ENCODE measurements at places on chromosomes 1 and 21.

DNA sequence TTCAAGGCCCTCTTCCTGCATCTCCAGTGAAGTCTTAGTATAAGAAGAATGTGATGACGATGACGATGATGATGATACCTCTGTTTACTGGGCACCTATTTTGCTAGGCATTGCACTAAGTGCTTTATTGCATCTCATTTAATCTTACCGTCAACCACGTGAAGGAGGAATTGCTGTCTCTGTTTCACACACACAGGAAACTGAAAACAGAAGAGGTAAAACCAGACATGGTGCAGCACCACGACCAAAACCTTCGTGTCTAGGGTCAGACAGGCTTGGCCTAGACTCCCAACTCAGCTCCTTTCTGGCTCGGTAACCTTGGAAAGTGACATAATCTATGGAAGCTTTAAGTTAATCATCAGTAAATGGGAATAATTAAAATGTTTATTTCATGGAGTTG, 20.7 kb upstream of the KCNA2 start:
- no peak for DNase-seq

- DNase-seq, result no peak
Measured at GRCh38 chr1:50610563-50610962, 187.3 kb upstream of the DMRTA2 start.

DNA sequence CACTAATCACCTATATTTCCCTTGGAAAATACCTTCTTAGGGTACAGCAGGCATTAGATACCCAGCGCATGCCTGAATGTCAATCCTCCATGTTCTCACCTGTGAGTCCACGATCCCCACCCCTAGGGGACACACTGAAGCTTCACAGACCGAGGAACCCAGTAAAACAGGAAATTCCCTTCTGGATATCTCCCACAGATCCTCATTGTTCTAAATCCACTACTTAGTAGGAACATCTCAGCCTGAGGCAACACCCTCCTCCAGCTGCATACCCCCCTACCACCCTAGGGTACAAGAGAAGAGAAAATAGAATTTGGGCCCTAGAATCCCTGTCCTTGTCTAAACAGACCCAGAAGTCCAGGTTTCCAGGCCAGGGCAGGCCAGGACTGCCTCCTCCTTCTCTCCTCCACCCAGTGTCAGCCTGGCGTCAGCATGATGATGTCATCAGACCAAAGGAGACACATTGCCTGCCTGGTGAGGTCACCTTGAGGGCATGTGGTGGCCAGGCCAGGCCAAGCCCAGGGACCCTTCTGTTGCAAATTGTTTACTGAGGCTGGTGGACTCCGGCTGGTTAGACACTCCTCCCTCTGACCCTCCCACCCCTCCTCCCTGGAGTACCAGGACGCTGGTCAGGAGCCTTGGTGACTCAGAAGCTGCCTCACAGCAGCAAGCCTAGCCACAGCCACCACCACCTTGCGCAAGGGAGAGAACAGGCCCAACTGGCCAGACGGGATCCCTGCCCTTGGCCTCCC, 6.2 kb downstream of the NECTIN4 start:
- peak; percentile 92 for DNase-seq

GRCh38 chr1:97383797-97384196, 537.0 kb downstream of the DPYD start:
- no peak for DNase-seq

DNA sequence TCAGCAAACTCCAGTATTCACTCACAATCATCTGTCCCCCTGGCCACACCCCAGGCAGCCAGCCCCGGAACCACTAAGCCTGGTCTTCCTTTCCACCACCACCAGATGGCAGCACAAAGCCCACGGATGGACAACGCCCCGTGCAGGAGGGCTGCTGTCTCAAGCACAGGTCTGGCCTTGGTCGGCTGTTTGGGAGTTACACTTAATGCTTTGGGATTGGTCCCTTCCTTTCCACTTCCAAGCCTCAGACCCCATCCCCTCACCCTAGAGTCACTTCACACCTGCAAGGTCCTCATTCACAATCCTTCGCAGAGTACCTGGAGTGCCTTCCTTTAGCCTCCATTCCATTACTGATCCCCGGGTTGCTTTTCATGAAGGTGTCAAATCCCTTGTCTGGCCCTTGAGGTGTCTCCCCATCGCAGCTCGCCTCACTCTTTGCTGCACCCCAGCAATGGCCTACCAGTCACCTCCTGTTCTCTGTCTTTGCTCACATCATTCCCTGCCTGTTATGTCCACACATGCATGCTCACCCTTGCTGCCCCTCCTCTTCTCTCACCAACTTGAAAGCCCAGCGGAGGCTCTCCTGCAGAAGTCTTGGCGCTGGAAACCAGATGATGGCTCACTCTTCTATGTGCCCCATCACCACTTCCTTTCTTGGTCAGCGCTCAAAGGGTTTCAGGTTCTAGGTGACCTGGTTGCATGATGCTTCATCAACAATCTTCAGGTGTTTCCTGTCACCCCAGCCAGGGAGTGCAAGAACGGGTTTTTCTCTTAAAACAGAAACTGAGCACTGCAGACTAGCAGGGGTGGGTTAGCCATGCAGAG, 24.9 kb upstream of the KCNA2 start:
- peak; percentile 60 for DNase-seq

DNA sequence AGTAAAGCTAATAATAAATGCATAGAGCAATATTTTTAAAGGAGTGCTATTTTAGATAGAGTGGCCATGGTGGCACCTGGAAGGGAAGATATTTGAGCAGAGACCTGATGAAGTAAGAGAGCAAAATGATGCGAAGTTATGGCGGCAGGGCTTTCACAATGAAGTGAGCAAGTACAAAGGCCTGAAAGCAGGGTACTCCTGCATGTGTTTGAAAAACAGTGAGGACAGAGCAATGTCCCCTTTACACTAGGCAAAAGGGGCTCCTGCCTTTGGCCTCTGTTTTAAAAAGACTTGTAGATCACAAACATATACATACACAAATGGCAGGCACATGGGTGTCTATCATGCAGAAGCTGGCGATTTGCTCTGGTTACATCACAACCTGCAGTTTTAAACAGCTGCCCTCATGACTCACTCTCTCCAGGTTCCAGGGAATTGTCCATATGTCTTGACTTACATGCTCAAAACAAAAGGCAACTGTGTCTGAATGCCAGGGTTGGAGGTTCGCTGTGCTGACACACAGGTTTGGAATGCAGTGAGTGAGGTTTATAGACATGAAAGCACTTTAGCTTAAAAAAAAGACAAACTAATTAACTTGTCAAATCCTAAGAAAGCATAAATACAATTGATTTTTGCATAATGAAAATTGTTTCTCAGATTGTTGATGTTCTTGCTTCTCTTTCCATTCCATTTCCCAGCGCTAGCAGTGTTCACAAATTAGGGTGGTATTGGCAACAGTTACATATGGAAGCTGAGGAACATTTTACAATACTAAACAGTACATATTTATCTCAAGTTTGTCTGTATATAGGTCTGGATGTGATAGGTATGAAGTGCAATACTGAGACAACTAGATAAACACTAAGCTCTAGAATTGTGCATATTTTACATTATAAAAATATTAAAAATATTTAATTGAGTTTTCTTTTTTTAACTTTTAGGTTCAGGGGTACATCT, 313.9 kb downstream of the BARHL2 start:
- peak; percentile 29 for DNase-seq

GRCh38 chr1:66397192-66397591, 136.8 kb upstream of the SGIP1 start:
- DNase-seq, result no peak

DNA sequence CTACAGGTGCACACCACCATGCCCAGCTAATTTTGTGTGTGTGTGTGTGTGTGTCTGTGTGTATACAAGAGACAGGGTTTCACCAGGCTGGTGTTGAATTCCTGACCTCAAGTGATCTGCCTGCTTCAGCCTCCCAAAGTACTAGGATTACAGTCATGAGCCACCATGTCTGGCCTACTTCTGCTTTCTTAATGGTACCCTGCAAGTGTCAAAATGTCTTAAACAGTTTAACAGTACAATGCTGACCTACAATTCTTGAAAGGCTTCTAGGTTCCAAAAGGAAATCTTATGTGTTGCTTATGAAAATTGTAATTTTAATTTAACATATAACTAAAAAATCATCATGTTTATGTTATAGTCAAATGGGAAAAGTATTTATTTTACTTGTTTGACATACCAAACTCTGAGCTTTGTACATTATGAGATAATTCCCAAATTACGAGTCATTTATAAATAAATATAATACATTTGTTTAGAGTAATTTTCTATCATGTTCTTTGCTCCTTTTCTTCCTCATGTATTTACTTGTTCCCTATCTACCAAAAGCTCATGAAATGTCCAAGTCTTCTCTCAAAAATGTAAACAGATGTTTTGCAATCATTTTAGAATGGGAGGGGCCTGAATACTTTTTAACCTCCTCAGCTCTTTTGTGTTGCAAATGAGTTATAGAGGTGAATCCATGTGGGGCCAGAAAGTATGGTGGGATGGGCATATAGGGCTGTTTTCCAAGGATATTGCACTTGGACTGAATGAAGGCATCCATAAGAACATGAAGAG, 8.4 kb upstream of the VCAM1 start:
- DNase-seq, result no peak

DNA sequence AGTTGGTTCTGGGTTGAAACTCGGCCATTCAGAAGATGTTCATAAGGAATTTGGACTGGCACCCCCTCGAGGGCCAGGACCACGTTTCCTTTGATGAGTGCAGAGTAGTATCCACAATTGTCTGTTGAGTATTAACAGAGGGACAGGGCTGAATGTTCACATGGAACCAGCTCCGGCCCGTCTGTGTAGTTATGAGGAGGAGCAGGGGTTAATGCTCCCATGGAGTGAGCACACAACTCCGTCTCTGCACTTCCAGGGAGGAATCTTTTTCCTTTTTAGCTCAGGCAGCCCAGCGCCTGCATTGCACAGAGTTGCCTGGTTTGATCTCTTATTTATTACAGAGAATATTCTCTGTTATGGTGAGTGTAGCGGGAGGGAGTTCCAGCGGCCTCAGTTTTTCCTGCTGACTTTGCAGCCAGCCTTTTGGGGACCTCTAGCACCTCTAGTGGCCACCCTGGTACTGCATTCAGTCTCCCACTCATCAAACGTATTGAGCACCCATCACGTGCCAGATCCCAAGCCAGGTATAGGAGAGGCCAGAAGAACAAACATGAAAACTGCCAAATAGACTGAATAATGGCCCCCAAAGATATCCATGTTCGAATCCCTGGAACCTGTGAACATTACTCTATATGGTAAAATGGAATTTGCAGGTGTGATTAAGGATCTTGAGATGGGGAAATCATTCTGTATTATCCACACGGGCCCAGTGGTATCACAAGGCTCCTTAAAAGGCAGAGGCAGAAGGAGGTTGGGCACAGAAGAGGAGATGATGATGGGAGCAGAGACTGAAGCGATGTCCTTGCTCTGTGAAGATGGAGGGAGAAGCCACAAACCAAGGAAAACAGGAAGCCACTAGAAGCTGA, 167.7 kb upstream of the CSF3R start:
- peak; percentile 65 for DNase-seq

DNA sequence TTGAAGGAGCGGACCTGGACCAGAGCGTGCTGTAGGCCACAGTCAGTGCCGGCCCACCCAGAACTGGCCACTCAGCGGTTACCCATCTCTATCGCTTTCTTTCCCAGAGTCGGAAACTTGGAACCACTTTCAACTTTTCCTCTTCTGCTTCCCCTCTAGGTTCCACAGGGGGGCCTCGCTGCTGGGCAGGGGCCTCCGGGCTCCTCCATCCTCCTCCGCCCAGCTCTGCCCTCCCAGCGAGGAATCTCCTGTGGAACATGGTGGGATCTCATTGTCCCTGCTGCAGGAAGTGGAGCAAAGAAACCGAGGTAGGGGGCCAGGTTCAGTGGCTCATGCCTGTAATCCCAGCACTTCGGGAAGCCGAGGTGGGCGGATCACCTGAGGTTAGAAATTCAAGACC, 139.2 kb downstream of the ETS2 start:
- no peak for DNase-seq

GRCh38 chr1:62318756-62319544, at the start of gene KANK4:
KANK4 (minus strand) TSS chr1:62319434; CDS start chr1:62281564, 37,870 bp downstream.
- no peak for DNase-seq

DNA sequence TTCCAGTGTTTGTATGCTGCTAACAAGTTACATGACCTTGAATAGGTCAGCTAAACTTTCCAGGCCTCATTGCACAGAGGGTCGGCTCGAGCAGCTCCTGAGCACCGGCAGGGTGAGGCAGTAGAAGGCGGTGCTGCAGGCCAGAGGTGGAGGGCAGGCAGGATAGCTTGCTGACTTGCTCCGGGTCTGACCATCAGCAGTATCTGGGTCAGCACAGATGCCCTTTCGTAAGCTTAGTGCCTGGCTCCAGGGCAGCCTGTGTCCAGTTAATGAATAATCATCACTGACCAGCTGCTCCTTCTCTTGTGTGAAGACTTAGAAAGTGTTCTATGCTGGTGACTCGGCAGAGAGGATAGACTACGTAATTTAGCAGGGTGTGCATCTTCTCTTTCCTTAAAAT, 6.9 kb downstream of the MAPKAPK2 start:
- no peak for DNase-seq

- DNase-seq, result no peak
Measured at GRCh38 chr1:52461821-52462220, 57.4 kb downstream of the PRPF38A start.

- no peak for DNase-seq
Measured at GRCh38 chr21:26388731-26389231, 184.3 kb downstream of the CYYR1 start.

DNA sequence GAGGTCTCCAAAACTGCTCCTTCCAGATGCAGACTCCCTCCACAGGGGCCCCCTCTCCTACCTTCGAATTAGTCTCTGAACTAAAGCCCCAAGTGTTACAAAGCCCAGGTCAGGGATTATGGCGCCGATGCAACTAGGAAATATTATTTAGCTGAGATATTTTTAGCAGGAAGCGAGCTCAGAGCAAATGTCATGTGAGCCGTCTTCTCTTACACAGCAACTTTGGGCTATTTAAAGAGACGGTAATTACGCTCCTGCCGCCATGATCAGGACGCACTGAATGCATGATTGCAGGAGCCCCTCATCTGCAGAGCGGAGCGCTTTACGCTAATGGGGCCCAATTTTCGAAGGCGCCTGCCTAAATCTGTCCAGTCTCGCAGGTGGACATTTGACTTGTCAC, 55.3 kb upstream of the TARDBP start:
- no peak for DNase-seq

DNA sequence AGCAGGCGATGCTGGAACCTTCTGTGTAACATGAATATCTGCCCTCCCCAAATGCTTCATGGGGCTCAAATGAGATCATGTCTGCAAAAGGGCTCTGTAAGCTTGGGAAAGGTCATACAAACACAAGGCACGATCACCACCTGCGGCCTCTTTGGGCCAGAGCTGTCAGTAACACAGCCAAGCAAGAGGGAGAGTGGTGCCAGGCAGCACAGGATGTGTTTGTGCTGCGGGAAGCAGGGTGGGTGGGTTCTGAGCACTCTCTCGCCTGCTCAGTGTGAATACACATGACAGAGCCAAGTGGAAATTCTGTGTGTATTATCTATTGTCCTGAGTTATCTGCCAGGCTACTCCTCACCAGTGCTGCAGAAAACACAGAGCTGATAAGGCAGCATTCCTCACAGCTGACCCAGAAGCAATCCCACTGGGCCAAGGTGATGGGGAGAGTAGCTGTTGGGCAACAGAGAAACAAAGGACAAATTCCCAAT, 101.2 kb downstream of the LAMC2 start:
- DNase-seq, result no peak
